Stimulated activated CD8-positive, alpha-beta memory T cell treated with anti-CD3 and anti-CD28 coated beads, Interleukin-15, amount 100 ng/mL, for 24 hours (primary cell): ENCODE measurements at places on chromosomes 3 and 15.

DNA sequence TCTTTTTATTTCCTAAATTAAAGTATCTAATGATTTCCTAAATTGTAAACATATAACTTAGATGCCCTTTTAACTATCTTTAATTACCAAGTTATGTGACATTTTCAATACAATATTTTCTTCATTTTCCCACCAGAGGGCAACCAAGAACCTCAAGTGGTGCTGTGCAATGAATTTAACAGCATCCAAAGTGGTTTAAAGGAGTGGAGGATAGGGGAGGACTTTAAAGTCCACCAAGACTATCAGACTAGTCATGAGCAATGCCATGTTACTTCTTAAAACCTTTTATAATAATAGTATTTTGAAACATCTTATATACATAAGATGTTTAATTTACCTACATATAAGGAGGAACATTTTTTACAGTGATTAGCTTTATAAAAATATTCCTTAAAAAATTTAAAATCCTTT lies 74.4 kb downstream of the DLG1 start:
- no peak for DNase-seq

GRCh38 chr3:178456621-178457285 lies 79.5 kb upstream of the KCNMB2 start:
- no peak for DNase-seq

- no peak for DNase-seq
Observed at GRCh38 chr3:37793889-37794591, 67.6 kb upstream of the CTDSPL start.

GRCh38 chr15:74451861-74452835 lies 8.8 kb downstream of the UBL7 start:
- DNase-seq = no peak

GRCh38 chr3:49278548-49278947 lies 1.5 kb upstream of the C3orf62 start:
- DNase-seq = no peak

DNA sequence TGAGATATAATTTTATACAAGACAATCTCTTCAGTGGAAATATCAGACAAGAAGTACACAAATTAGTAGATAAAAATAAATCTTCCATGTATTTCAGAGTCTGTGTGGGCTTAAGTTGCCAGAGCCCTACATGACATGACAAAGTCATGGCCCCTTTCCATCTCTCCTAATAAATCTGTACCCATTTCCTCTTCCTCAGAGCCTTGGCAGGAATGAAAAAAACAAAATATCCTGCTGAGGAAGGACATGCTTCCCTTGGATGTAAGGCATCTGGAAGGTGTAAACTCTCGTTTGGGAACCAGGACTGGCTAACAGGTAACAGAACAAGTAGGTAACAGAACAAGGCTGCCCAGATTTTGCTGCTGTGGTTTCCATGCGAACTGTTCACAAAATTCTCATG lies 148.1 kb downstream of the SNRK start:
- DNase-seq = no peak

DNA sequence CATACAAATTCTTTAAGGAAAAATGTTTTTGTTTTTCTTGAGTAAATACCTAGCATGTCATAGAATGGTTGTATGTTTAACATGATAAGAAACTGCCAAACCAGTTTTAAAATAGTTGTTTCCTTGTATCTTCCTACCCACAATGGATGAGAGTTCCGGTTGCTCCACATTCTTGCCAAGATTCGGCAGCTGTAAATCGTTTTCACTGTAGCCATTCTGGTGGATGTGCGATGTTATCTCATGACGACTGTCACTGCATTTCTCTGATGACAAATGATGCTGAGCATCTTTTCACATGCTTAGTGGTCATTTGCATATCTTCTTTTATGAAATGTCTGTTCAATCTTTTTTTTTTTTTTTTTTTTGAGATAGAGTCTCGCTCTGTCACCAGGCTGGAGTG lies 36.6 kb upstream of the SH3GL3 start:
- DNase-seq = no peak

- DNase-seq = no peak
Observed at GRCh38 chr15:85010386-85011159, 28.9 kb downstream of the PDE8A start.

- DNase-seq = no peak
Observed at GRCh38 chr15:68552344-68552743, 26.4 kb upstream of the CORO2B start.

DNA sequence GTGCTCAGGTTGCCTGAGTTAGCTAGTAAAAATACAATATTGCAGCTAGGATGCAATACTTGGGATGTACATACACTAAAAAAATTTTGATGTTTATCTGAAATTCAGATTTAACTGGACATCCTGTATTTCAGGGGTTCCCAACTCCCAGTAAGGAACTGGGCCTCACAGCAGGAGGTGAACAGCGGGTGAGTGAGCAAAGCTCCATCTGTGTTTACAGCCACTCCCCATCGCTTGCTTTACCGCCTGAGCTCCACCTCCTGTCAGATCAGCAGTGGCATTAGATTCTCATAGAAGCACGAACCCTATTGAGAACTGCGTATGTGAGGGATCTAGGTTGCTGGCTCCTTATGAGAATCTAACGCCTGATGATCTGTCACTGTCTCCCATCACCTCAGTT lies 285.1 kb upstream of the PROK2 start:
- DNase-seq = no peak

DNA sequence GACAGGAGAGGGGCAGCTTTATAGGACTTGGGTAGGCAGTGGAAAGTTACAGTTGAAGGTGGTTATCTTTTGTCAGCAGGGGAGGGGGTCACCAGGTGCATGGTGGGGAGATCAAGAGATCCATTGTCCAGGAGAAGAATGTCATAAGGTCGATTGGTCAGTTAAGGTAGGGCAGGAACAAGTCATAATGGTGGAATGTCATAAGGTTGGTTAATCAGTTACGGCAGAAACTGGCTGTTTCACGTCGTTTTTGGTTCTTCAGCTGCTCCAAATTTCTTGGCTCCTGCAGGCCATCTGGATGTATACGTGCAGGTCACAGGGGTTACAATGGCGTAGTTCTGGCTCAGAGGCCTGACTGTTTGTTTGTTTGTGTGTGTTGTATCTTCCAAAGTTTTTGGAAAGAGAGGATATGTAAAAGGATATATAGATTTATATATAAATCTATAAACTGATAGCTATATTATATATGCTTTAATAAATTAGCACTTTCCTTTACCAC lies 565.1 kb downstream of the ZNF385D start:
- no peak for DNase-seq

DNA sequence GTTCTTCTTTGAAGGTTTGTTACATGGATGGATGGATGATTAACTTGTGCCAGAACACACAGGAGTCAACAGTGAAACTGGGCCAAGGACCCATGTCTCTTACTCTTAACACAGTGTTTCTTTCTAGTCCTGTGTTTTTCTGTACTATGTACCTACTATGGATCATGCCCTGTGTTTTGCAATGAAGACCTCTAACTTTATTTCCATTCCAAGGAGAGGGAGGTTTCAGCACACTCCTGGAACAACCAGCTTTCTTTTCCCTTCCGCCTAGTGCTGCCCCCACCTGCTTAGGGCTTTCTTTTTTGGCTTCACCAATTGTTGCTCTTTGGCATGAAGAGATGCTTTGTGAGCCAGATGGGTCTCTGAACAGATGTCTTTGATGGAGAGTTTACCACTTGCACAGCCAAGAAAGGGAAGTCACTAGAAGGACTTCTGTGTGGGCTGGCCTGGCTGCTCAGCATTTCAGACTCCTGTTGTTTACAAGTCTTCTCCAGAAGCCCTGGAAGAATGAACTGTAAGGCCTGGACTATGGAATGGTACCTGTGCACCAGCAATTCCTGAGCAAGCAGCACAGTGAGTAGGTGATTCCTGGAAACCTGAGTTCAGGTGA lies 44.5 kb downstream of the SNAPC5 start:
- no peak for DNase-seq

DNA sequence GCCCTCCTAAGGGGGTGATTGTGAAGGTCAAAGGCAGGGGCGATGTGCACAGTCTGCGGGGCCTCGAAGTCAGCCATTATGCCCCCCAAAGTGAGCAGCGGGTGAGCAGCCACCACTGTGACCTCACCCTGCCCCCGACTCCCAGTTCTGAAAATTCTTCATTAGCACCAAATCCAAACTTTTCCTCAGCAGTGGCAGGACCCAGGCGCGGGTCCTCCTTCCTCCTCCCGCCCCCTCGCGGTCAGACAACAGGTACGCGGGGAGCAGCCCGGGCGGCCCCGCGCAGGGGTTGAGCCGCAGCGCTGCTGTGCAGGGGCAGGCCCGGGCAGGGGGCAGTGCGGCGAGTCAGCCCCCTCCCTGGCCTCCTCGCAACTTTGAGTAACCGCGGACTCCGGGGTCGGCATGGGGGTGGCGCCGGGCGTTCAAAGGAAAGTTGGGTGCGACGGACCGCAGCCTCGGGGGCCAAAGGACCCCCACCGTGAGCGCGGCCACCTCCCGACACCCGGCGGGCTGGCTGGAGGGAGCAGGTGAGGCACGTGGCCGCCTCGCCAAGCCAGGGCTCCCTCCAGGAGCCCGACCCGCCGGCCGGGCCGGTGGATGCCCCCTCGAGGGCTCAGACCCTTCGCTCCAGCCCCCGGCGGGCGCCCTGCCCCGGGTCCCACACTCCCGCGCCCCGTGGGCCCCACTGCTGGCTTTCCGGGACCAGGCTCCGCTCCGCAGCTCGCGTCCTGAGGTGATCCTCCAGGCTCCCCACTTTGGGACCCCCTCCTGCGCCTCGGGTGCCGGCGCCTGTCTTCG lies 49.4 kb upstream of the CCDC174 start:
- no peak for DNase-seq

DNA sequence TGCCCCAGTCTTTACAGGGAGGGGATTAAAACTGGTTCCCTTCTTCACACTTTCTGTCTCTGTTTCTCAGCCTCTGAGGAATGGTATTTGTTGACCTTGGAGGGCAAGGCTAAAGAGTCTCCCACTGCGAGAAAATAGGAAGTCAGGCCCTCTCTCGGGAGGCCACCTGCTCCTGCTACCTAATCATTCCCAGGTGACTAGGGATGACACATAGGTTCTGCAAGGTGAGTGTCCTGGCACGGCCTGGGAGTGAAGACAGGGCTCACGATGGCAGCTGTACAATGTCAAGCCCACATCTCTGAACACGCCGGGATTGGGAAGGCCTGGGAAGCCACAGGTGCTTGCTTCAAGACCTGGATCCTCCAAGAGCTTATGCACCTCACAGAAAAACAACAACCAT lies 314.2 kb downstream of the NTRK3 start:
- DNase-seq = no peak
